ENCODE measurements at places on chromosomes 1 and 21.

- no peak for DNase-seq
Observed at GRCh38 chr1:219544163-219544846, 68.6 kb downstream of the ZC3H11B start.

GRCh38 chr1:176696109-176696508, 233.1 kb downstream of the PAPPA2 start:
- DNase-seq = peak; percentile 90

DNA sequence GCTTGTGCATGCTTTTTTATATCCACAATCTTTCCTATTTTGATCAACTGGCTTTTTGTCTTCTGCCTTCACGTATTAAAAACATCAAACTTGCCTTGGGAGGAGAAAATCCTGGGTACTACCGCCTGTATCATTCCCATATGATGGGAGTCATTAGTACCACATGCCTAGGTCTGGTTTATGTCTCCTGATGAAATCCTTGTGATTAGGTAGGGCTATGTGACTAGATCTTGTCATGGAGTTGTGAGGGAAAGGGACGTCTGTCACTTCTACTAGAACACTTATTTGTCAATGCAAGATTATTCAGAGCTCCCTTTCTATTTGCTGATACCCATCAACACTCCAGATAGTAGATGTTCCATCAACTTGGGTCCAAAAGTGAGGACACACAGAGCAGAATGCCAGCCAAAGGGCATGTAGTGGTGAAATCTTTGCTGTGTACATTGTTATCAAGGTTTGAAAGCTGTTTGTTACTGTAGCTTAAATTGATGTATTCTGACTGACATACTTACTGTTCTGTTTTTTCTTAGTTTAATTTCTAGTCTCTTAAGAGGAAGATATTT, 621.8 kb upstream of the NR5A2 start:
- no peak for DNase-seq

- no peak for DNase-seq
Observed at GRCh38 chr1:156639601-156640101, 2.3 kb upstream of the BCAN start.

DNA sequence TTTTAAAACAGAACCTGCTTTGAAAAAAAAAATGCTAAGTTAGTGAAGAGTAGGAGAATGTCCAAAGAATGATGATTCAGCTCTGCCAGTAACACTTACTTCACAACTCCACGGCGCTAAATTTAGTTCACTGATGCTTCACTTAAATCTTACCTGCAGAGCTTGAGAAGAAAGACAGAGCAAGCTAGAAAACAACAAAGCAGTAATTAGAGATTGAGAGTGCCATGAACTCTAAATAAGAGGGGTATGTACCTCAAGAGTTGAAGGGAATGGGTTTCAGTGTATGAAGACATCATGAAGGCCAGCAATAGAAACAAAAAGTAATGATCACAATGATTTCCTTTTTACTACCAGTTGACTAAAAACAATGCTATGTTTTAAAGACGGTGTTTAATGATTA, 32.8 kb downstream of the EPRS1 start:
- DNase-seq = no peak

GRCh38 chr1:172674831-172675613, 16.1 kb downstream of the FASLG start:
- DNase-seq = no peak

DNA sequence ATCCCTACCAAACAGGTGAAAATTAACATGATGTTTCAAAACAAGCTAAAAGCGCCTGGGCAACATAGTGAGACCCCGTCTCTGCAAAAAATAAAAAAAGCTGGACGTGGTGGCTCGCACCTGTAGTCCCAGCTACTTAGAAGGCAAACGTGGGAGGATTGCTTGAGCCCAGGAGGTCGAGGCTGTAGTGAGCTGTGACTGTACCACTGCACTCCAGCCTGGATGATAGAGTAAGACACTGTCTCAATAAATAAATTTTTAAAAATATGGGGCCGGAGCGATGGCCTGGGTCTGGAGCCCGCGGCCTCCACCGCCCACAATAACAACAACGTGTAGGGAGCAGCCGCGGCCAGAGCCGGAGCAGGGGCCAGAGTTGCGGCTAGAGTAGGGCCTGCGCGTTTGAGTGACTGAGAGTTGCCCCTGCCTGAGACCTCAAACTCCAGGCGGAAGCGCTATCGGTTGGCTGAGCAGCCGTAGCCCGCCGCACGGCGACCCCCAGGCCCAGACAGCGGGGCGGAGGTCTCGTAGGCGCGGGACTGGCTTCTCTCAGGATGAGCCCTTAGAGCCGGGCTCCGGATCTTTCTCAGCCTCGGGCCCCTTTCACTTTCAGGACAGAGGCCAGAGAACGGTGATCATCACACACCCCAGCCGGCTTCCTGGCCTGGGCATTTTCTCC, 41.4 kb downstream of the ZMYM1 start:
- DNase-seq = no peak

GRCh38 chr21:45519182-45519581, 23.1 kb downstream of the SLC19A1 start:
- no peak for DNase-seq

- no peak for DNase-seq
Observed at GRCh38 chr1:219143735-219144134, 29.9 kb upstream of the LYPLAL1 start.
